ENCODE measurements at places on chromosomes 16 and 17.

GRCh38 chr17:57666201-57666870 lies 78.8 kb downstream of the CCDC182 start:
- DNase-seq, result no peak

- DNase-seq, result no peak
Observed at GRCh38 chr16:4608704-4608980, 6.0 kb downstream of the UBALD1 start.

DNA sequence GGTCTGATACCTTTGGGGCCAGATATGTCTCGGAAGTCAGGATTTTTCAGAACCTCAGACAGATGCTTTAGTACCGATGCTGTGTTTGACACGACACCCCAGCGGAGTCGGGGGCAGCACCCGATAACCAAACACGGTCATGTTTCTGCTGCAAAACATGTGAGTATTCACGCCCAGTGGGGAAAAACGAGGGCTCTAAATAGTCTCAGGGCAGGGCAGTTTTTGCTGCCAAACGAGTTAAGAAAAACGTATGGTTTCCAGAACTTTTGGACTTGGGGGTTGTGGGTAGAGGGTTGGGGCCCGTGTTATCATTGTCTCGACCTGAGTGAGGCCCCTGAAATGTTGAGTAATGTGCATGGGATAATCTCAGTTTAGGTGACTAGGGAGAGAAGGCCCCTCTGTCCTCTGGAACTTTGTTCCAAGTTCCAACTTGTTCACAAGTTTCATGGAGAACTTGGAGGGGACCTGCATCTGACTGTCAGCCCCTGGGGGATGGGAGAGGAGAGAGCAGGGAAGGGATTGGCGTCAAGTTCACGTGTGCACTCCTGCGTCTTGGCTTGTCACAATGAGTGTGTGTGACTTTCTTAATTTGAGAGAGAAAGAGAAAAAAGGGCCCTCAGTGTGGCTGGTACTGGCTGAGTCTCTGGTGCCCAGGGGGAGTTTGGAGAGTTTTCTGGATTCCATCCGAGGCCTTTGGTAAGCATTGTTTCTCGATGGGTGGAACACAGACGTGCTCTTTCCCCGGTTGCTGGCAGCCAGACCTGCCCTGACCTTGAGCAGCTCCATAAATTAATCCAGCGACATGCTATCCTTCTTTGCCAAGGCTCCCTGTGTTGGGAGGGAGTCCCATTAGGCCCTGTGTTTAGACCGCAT lies 83.9 kb upstream of the CIBAR2 start:
- DNase-seq, result no peak

- DNase-seq, result no peak
Observed at GRCh38 chr16:54817940-54818574, 112.6 kb upstream of the IRX5 start.

GRCh38 chr17:35315971-35316370 lies 57.5 kb downstream of the SLFN11 start:
- DNase-seq, result no peak

GRCh38 chr16:78816499-78817195 lies 717.2 kb downstream of the WWOX start:
- no peak for DNase-seq

DNA sequence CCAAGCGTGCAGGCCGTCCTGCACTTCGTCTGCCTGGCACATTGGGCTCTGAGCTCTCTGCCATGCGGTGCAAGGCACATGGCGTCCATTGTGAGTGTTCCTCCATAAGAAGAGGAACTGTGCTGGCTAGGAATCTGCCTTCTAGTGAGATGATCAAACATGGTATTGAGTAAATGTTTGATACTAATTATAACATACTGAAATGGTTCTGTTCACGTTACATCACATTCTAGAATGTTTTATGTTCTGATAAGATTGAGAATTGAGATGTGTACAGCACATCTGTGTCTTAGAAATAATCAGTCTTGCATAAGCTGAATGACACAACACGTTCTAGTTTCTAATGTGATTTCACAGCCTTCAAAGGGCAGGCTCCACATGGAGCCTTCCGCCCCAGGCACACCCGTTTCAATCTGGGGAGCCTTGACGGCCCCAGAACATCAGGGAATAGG lies 42.9 kb downstream of the USP10 start:
- no peak for DNase-seq

DNA sequence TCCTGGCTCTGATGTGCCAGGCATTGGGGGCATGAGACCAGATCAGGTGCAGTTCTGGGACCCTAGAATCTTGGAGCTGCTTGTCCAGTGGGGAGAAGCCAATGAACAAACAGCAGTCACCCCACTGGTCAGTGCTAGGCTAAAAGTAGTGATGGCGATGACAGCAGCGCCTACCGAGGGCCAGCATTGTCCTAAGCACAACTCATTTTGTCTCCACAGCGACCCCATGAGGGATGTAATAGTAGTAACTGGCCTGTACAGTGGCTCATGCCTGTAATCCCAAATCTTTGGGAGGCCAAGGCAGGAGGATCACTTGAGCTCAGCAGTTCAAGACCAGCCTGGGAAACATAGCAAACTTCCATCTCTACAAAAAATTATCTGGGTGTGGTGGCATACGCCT lies 6.2 kb downstream of the SMCR8 start:
- DNase-seq, result no peak

DNA sequence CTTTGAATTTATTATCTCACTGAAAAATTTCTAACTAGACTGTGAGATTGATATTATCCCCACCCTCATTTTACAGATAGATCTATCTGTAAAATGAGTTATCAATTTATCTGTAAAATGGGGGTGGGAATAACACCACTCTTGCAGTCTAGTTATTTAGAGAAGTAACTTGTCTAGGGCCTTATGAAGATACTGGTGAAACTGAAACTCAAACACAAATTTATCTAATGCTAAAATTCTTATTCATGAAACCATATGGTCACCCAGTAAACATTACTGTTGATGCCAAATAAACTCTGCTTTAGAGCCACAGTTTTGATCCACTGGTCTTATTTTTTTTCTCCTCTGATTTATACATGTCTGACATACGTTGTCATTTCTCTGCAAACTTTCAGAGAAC lies 52.1 kb upstream of the SMIM36 start:
- no peak for DNase-seq

GRCh38 chr17:37701496-37701898 lies 43.4 kb downstream of the HNF1B start:
- DNase-seq, result no peak

GRCh38 chr17:73936908-73937627 lies 266.4 kb upstream of the RPL38 start:
- DNase-seq, result no peak

DNA sequence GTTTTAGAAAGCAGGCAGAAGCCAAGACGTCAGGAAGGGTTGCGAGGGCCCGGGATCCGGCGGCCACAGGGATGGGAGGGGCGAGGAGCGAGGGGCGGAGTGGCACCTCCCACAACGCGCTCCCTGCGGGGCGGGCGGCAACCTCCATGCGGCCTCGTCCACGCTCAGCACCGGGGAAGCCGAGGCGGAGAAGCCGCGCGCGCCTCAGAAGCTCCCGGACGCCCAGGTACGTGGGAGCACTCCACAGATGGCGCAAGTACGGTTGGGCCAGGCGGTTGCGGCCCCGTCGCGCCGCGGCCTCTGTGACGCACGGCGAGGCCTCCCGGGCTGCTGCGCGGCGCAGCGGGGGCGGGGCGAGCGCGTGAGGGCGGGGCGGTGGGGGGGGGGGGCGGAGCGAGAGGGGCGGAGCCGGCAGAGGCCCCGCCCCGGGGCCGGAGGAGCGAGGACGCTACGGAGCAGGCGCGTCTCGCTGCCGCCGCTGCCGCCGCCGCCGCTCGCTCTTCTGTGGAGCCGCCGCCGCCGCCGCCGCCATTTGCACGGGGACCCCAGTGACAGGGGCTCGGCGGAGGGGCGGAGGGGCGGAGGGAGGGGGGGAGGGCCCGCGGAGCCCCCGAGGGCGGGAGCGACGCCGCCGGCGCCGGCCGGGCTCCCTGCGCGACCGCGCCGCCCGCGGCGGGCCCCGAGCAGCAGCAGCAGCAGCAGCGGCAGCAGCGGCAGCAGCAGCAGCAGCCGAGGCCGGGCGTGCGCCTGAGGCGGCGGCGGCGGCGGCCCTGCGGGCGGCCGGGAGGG lies at the start of gene TENT4B:
Gene TENT4B, plus strand, starts transcription at position 500 of the 789 bp plus-strand sequence. CDS start 316 bp downstream, outside the sequence.
- DNase-seq, result peak; percentile 27

DNA sequence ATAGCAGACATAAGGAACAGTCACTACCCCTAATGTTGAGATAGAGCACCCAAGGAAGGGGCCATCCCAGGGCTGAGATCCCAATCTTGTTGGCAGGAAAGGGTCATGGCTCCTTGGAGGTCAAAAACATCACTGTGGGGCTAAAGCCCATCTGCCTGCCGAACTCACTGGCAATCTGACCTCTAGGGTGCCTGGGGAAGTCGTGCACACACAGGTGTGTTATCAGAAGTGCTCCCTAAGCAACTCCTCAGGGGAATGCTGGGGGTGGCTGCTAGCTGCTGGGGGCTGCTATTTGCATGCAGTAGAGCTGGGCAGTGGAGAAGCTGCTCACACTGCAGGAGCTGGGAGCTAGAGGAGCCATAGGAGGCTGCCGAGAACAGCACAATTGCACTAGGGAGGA lies 47.5 kb upstream of the PHOSPHO1 start:
- no peak for DNase-seq

DNA sequence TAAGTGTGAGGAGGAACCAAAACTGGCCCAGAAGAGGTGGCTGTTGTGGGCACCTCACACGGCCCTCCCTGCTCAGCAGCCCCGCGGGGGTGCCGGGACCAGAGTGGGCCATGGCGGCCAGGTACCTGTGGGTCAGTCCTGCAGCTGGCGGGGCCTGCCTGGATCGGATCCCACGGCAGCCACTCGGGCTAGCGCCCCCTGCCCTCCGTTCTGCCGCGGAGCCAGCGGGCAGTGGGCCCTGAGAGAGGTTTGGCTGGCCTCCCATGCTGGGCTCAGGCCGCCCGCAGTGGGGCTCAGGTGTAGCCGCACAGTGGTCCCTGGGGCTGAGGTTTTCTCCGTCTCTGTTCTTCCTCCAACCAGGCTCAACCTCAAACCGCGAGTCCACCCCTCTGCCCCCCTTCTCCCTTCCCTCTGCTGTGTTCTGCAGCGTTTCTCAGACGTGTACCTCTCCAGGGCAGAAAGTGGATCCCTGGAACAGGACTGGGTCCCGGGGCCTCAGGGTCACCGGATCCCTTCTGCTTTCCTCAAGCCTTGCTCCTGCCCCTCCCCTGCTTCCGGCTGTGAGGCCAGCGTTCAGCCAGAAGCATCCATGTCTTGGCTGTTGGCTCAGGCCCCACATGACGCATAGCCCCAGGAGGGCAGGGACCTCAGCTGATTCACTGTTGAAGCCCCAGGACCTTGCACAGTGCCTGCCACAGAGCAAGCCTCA lies 28.6 kb upstream of the ITGA3 start:
- peak; percentile 99 for DNase-seq

DNA sequence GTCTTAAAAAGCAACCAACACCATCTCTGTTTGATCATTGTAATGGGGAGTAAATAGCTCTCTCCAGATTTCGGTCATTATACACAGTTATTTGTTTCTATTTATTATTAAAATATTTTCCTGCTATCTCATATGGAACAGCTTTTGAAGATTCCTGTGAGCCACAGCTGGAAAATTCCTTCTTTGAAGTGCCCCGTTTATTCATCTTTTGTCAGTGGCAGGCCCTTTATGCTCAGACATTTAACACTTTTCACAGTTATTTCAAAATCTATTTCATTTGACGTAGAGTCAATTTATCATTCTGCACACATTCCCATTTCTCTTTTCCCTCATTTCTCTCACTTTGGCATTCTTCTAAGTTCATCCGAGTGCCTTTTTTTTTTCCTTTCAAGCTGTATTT lies 245.9 kb upstream of the ELAC2 start:
- DNase-seq, result no peak

DNA sequence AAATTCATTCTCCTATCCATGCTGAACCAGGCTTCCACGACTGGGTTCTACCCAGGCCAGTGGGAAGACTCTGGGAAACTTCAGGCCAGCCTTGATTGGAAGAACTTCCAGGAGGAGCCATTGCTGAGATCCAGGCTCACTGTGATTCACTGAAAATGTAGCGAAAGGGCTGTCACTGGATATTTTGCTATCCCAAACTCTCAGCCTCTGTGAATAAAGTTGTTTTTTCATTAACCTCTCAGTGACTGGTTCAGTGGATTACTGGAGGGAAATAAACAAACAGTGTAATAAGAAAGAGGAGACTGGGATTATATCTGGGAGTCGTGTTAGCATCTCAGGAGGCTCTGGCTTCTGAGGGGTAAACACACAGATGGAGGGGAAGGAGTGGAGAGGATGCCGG lies 3.1 kb downstream of the FOXL1 start:
- no peak for DNase-seq

GRCh38 chr17:19720210-19720475 lies 3.8 kb upstream of the SLC47A2 start:
- no peak for DNase-seq

- DNase-seq, result no peak
Observed at GRCh38 chr17:5330981-5331380, 48.9 kb downstream of the RABEP1 start.

DNA sequence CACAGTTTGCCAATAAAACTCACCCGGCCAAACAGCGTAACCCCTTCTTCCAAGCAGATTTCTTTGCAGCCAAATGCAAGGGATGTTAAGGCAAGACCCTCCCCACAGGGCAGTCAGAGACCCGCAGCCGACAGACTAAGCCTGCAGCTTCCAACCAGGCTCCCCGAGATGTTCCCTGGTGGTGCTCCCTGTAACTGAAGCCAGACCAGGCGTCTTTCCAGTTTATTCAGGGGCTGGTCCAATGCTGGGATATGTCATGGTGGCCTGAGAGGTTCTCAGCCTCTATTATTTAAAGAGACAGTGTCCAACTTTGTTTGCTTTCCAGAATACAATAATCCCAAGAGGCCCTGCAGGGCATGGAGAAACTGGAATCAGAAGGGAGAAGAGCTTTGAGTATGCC lies at the start of gene PMP22:
Gene PMP22, minus strand, starts transcription at position 196 of the 400 bp plus-strand sequence. CDS start 4,599 bp downstream, outside the sequence.
- DNase-seq, result no peak

DNA sequence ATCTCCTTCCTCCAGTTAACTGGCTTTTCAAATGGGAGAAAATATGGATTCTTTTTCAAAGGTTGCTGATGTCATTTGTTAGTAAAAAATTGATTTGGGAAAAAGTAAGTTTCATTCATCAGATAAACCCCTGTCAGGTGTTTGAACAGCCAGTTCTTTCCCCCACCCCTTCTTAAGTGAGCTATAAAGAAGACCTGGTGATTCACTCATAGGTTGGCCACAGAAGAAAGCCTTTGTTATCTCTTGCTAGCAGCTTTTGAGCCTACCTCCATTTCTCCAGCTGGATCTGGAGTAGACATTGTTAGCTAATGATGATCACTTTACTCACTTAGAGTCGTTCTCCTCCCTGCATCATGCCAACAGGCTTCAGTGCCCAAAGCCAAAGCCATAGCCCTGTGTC lies 63.0 kb downstream of the NLK start:
- no peak for DNase-seq

DNA sequence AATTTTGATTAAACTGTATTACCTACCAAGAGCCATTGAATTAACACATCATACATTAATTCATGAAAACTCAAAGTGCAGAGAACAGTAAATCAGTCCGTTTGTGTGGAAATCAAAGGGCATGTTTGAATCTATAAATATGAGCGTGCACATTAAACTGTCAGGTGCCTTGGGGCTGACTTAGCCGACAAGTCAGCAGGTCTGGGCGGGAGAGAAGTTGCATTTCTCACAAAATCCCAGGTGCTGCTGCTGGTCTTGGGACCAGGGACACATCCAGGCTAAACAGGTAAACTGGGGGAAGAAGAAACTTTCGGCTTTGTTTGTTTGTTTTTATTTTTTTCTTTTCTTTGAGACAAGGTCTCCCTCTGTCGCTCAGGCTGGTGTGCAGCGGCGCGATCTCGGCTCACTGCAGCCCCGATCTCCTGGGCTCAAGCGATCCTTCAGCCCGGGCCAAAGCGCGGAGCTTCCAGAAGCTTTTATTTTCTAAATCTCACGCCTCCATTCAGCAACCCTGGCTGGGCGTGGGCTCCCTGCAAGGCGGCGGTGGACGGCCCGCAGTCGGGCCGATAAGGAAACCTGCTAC lies 213.9 kb downstream of the MRTFB start:
- no peak for DNase-seq
